ENCODE measurements at places on chromosomes 1 and 21.

GRCh38 chr1:219945795-219946194 is 17.4 kb upstream of the SLC30A10 start:
- DNase-seq: no peak

- no peak for DNase-seq
Measured at GRCh38 chr1:67103548-67103947, 31.2 kb downstream of the C1orf141 start.

GRCh38 chr21:34313116-34313515 is 50.7 kb upstream of the KCNE2 start:
- no peak for DNase-seq

GRCh38 chr1:36965275-36966159 is 68.8 kb downstream of the GRIK3 start:
- DNase-seq: no peak

GRCh38 chr1:167751676-167752075 is 29.9 kb downstream of the MPZL1 start:
- DNase-seq: no peak

- no peak for DNase-seq
Measured at GRCh38 chr1:157132616-157133167, 5.5 kb downstream of the ETV3 start.

DNA sequence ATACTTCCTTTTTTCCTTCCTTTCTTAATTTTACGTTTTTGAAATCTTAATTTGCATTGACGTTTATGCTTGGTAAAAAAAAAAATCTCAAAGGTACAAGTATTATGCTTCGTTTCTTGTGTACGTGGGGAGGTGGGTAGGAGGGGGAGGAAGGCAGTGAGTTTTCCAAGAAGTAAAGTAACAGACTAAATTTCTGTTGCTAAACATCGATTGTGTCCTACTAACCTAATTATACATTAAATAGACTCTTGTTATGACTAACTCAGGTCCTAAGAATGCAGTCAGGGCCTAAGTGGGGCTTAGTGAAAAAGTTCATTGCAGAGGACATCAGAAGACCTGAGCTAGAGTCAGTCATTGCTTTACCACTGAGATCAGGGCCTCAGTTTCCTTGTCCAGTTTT is 17.5 kb downstream of the NEK7 start:
- no peak for DNase-seq

- DNase-seq: no peak
Measured at GRCh38 chr1:1883092-1883873, 7.6 kb downstream of the GNB1 start.

GRCh38 chr1:42982641-42983040 is 24.0 kb upstream of the SLC2A1 start:
- DNase-seq: no peak

- no peak for DNase-seq
Measured at GRCh38 chr1:37423810-37424209, 50.6 kb upstream of the ZC3H12A start.

DNA sequence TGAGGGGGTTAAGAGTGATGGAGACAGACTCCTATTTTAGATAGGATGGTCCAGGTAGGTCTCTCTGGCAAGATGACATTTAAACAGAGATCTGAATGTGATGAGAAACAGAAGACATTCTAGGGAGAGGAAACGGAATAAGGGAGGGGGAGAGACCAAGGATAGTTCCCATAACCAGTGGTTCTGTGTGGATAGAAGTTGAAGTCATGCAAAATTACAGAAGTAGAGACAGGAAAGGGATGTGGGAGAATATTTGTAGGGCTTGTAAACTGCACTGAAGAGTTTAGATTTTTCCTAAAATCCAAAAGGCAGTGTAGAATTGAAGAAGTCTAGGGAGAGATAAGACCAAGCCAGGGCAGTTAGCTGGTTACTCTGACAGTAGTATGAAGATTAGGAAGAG is 200.6 kb downstream of the GRIK1 start:
- DNase-seq: no peak

GRCh38 chr1:71774705-71775104 is 507.6 kb downstream of the NEGR1 start:
- no peak for DNase-seq

DNA sequence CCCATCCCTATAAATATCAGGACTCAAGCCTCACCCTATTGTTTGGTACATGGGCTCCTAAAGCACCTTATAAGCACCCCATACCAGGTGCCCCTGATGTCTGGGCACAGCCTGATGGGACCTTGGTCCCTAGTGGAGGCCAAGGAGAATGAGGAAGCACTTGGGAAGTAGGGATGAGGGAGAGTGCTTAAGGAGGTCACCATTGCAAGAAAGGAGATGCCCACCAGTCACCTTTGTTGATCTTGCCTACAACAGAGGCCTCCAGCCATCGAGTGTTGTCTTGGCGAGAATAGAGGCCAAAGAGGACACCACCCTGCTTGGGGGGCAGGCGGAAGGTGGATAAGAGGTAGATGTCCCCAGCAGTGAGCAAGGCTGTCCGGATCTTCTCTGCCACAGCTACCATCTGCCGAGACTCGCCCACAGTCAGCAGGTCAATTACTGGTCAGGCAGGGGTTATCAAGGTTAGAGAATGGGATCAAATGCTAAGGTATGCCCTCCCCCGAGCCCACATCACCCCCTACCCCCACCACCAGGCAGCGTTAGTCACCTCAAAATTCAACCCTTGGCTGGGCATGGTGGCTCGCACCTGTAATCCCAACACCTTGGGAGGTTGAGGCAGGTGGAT is 1.6 kb downstream of the THBS3 start:
- DNase-seq: no peak

GRCh38 chr1:81679942-81680341 is 120.8 kb upstream of the ADGRL2 start:
- DNase-seq: no peak

GRCh38 chr21:41769933-41770332 is 3.1 kb upstream of the RIPK4 start:
- DNase-seq: no peak

All from activated CD8-positive, alpha-beta memory T cell treated with anti-CD3 and anti-CD28 coated beads for 48 hours (primary cell).